Central memory CD8-positive, alpha-beta T cell (primary cell): ENCODE measurements at places on chromosomes 7 and 10.

GRCh38 chr7:30028749-30029635 is 780 bp downstream of the PLEKHA8 start:
- DNase-seq: no peak

- no peak for DNase-seq
Measured at GRCh38 chr7:48011951-48012350, 17.0 kb downstream of the SUN3 start.

GRCh38 chr7:74364061-74364460 is 74.9 kb downstream of the CLIP2 start:
- no peak for DNase-seq

- DNase-seq: no peak
Measured at GRCh38 chr7:81175275-81175940, 256.6 kb upstream of the SEMA3C start.

DNA sequence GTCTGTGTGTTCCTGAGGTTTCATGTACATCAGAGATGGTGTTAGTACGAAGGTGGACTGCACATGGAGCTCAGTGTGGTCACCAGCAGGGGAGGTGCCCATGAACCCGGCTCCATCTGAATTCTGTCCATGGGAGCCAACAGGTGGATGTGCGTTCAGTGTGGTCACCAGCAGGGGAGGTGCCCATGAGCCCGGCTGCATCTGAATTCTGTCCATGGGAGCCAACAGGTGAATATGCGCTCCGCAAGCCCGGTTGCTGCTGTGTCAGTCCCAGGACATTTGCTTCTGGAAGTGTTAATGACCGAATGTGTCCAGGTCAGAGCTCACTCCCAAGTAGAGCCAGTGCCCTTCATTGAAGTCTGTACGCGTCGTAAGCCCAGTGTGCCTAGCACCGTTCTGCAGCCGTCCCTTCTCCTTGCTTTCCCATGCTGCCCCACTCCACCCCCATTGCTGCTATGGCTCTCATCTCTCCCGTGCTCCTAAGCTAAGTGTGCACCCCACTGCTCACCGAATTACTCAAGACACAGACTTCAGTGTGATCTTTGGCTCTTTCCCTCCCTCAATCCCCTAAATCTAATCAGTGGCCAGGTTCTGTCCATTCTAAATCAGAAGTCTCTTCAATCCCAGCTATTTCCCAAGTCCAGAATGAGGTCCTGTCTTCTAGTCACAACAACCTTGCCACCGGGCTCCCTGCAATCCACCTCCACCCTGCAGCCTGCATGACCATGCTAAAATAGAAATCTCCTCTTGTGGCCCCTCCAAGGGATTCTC is 352.4 kb downstream of the TCERG1L start:
- no peak for DNase-seq

DNA sequence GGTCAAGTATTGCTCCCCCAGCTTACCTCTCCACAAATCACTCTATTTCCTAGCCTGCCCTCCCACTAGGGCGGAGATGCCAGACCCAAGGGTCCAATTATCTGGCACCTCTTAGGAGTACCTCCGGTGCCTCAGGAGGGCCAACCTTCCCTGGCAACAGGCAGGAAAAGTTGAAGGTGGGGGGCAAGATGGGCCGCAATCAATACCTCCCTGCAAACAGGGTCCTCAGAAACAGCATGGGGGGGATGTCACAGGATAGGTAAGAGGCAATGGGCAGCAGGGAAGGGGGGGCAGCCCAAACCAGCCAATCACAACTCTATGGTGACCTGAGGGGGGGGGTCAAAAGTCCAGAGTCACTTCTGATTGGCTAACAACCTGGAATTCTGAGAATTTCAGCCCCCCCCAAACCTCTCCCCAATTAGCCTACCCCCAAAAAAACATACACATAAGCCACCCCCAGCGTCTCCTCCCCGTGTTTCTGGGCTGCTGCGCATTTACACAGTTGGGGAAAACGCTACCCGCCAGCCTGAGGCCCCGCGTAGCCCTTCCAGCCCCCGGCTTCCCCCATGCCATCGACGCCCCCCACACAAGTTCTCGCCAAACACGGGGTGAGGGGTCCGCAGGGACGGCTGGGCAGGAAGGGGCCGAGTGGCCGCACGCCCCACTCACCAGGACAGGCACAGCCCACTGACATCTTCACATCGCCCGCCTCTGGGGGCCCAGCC is 589 bp downstream of the LDB1 start:
- DNase-seq: peak; percentile 30

DNA sequence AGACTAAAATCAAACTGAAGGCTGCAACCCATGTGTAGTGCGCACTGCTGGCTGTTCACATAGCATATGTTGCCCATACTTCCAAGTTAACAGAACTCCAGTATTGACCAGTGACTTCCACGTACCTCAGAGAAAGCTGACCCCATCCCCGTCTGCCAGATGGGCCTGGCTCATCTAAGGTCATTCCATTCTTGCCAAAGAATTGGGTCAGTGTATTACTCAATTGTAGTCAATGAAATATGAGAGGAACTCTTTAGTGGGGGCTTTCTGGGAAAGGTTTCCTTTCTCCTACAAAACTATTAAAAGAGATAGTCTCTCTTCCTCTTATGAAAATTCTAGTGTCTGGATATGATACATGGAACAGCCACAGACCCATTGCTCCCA is 238.6 kb downstream of the COBL start:
- no peak for DNase-seq

- no peak for DNase-seq
Measured at GRCh38 chr10:87519582-87519981, 14.9 kb downstream of the MINPP1 start.

DNA sequence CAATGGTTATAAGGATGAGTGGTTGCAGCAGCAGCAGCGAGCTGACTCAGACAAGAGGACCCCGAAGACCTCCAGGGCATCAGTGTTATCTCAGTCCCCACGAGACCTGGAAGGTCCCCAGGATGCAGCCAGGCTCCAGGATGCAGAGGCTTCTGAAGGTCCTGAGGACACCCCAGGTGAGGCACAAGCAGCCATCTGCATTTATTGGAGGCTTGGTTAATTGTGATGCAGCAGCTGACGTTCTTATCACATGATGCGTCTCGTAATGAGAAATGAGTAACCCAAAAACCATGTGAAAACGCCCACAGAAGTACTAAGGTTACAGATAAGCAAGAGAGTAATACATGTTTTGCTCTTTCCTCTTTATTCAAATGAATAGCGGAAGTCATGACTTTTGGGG is 17.4 kb downstream of the C7orf57 start:
- no peak for DNase-seq
